ENCODE measurements at places on chromosomes 6 and 20.
A peak's percentile ranks its signal among the peaks of the same experiment; 100 is the strongest.

- peak; percentile 27 for DNase-seq
These were observed 63.8 kb upstream of the CD83 start for GRCh38 chr6:14053811-14054210.

- peak; percentile 75 for DNase-seq
These were observed 8.7 kb upstream of the APCDD1L start for GRCh38 chr20:58523971-58524315.

GRCh38 chr6:34746104-34746846, 11.0 kb upstream of the SNRPC start:
- DNase-seq = no peak

DNA sequence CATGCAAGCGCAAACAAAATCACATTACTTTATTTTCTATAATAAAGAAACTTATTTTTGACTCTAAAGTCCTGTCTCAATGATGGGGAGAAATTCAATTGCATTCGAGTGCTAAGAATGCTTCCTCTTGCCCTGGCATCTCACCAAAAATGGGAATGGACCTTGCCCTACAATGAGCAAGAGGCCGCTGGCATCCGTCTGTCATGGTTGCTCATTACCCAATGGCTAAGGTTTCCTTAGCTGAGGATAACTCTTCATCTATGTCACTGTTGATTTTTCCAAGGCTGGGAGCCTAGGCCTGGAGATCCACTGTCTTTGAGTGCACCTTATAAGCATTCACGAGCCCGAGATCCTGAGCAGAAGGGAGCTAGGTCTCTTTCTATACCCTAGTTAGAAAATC, 471.3 kb upstream of the NRSN1 start:
- DNase-seq = no peak

GRCh38 chr6:30360139-30360538, 15.2 kb downstream of the RPP21 start:
- no peak for DNase-seq

DNA sequence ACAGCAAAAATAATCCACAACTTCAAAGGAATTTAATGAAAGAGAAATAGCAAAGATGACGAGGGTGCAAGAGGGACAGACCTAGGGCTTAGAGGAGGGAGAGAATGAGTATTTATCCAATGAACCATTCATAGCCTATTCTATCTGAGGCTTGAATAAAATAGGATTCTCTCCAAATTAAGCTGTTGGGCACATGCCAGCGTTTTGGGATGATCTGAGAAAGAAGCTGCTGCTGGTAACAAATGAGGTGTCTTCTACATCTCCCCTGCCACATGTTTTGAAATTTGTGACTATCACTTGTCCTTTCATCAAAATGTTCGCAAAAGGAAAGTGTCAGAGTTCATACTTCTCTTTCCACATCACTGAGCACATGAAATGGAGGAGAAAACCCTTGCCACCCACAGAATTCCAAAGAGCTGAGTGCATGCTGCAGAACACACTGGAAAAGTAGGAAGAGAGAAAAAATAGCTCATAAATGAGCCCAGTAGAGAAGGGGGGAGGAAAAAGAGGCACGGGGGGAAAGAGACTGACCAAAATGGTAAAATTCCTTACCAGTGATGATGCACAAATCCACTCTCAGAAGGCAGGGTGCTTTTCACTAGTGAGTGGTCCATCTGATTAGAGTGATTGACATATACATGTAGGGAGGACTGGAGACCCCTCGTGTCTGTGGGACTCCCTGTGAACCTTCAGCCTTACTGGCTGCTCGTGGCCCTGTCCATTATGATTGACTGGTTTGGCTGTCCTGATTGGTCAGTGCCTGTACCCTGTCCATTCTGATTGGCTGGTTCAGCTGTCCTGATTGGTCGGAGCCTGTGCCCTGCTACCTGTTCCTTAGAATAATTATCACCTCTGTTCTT, 180.5 kb downstream of the OGFRL1 start:
- DNase-seq = peak; percentile 90

DNA sequence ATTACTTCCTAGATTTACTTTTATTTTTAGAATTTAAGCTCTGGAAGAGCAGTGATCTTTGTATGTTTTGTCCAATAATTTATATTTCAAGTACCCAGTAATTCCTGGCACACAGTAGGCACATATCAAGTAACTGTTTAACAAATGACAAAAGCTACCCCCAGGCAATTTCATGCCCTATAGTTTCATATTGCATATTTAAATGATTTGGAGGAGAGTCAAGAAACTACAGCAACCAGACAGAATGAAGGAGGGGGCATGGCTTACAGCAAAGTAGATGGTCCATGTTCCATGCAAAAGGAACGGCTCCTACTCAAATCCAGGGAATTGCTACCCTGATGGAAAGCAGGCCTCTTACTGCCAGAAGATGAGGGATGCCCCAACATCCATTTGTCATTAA, 113.5 kb downstream of the ARHGAP18 start:
- no peak for DNase-seq

- DNase-seq = no peak
These were observed 89.2 kb downstream of the RSPH3 start for GRCh38 chr6:158910484-158911440.

DNA sequence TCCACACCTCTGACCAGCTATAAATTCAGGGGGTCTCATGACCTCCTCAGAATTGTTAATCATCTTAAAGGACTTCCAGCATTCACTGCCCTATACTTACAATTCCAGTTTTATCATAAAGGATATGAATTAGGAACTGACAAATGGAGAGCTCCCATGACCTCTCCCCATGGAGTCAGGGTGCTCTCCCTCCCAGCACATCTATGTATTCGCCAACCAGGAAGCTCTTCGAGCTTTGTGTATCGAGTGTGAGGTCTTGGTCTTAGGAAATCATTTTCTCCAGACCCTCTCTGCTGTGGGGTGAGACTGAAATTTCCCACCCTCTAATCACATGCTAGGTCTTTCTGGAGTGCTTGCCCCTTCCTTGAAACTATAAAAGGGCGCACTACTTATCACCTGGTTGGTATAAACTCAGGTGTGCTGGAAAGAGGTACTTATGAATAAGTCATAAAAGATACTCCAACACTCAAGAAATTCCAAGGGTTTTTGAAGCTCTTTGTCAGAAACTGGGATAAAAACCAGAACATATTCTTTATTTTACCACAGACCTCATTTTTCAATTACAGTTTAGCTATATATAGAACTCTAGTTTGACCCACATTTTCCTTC, 238.4 kb upstream of the OPRM1 start:
- DNase-seq = no peak

DNA sequence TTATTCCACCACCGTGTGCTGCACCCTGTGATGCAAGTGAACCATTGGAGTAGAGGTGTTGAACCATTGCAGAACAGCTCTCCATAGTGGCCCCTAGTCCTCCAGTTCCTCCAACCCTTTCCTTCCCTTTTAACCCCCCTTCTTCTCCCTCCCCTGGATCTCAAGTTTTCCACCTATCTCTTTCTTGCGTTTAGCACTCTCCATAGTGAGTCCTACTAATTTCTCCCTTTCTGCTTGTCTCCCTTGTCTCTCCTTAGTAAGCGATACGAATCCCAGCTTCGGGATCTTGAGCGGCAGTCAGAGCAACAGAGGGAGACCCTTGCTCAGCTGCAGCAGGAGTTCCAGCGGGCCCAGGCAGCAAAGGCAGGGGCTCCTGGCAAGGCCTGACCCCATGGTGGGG, 1.1 kb downstream of the PFDN6 start:
- DNase-seq = no peak

DNA sequence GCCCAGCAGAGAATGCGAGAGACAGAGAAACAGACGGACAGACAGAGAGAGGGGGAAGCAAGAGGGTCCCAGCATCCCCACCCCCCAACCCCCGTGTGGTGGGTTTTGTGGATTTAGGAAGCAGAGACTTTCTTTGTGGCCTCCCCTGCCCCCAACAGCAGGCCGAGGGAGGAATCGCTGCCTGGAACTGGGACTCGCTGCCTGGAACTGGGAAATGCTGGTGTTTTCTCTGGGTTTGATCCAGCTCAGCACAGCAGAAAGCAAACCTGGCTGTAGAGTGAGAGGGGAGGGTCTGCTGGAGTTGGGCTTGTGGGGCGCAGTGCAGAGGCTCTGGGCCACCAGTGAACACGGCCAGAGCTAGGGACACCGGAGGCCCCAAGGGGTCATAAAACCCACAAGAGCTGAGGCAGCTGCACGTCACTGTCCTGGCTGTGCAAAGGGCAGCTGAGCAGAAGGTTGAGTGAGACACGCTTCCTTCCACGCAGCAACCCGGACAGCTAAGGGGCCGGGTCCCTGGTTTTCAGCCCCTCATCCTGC, 181.8 kb downstream of the TAF4 start:
- no peak for DNase-seq

- DNase-seq = no peak
These were observed 2.0 kb downstream of the NAA20 start for GRCh38 chr20:20019123-20019522.

DNA sequence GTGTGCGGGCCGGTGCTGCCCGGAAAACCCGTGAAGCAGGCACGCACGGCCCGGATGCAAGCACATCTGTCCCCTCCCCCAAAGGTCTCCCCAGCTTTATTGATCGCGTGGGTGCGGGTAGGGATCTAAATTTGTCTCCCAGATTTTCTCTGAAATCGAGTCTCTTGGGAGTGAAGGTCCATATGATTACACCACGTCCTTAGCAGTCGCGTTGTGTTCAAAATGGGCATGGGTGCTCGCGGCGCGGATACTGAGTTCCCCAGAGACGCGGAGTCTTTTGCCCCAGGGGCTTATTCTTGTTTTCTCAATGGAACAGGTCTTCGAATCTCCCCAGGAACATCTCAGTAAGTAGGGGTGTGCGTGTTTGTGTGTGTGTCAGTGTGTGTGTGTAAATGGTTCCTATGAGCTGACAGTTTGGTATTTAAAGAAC, 2.8 kb upstream of the ZNF292 start:
- DNase-seq = peak; percentile 15

GRCh38 chr6:122264557-122264956, 134.9 kb upstream of the HSF2 start:
- DNase-seq = no peak

- DNase-seq = no peak
These were observed 192.4 kb downstream of the ZMYND8 start for GRCh38 chr20:47164140-47164539.

DNA sequence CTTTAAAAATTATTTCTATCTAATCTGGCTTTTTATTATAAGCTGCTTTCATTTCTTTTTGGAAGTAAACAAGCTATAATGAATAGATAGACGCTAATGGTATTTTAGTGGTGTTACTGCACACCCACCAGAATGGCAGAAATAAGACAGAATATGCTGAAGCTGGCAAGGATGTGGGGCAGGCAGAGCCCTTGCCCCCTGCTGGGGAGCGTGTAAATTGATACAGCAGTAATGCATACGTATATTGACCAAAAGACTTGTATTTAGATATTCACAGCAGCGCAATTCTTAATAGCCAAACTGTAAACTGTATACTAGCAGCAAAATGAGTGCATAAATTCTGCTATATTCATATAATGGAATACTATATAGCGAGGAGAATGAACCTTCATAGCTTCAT, 35.3 kb downstream of the TMEM181 start:
- DNase-seq = no peak

DNA sequence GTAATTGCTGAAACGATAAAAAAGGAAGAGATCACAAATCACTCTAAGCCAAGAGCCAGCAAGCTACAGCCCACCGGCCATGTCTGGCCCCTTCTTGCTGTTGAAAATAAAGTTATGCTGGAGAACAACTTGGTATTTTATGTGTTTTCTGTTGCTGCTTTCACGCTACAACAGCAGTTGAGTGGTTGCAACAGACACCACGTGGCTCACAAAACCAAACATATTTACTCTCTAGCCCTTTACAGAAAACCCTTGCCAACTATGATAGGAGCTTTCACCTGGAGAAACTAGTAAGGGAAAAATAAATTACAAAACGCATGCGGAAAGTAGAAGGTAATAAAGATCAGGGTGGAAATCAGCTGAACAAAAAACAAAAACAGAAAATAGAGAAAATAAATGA, 41.1 kb upstream of the SLCO4A1 start:
- DNase-seq = no peak

GRCh38 chr6:7045331-7045730, 62.4 kb upstream of the RREB1 start:
- no peak for DNase-seq
